Fibroblast of skin of left quadriceps (primary cell): ENCODE measurements at places on chromosomes 1 and 21.

DNA sequence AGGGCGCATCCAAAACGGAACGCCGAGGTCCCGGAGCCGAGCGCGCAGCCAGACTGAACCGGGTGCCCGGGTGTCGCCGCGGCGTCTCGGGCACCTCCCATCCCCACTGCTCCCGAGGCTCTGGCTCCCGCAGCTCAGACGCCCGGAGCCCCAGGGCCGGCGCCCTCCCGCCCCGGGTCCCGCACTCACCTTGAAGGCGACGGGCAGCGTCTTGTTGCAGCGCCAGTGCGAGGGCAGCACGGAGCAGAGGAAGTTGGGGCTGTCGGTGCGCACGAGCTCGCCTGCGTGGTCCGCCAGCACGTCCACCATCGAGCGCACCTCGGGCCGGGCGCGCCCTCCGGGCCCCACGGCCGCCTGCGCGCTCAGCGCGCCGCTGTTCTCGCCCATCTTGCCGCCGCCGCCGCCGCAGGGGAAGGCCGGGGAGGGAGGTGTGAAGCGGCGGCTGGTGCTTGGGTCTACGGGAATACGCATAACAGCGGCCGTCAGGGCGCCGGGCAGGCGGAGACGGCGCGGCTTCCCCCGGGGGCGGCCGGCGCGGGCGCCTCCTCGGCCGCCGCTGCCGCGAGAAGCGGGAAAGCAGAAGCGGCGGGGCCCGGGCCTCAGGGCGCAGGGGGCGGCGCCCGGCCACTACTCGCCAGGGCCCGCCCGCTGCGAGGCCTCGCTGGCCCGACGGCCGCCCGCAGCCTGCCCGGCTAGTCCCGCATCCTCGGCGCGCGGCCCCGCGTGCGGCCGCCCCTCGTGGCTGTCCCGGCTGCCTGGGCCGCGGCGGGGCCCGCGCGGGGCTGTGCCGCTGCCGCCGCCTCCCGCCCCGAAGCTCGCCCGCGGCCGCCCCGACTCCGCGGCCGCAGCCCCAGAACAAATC is 447 bp downstream of the RUNX3 start:
- DNase-seq = no peak

GRCh38 chr1:29812408-29813135 is 576.2 kb downstream of the PTPRU start:
- DNase-seq = no peak

GRCh38 chr1:162570718-162571117 is 9.2 kb downstream of the UAP1 start:
- DNase-seq = no peak

GRCh38 chr1:154501423-154502065 is 475 bp upstream of the TDRD10 start:
- no peak for DNase-seq

- no peak for DNase-seq
These were observed 1.6 kb downstream of the TRAF5 start for GRCh38 chr1:211328084-211328694.

DNA sequence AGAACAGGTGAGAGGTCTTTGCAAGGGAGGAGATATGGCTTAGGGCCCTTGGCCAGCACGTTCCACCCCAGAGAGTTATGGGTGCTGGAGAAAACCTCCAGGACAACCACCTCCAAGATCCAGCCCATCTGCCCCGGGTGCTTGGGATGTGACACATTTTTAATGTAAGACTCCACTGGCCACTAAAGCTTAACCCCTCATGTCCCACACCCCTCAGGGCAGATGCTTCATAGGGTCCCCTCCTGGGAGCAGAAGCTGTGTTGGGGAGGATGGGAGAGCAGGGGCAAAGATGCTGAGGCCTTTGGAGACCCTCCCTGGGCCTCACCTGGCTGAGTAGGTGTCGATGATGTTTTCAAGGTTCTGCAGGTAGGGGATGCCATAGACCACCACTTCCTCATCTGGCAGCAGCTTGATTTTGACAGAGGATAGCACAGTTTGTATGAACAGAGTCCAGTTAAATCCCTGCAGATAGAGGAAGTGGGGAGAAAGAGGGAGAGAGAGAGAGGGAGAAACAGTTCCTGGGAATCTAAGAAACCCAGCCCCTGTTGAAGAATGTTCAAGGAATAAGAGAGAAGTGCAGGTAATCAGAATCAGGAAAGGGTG is 11.9 kb downstream of the PRXL2B start:
- no peak for DNase-seq

GRCh38 chr1:232184561-232185530 is 445.1 kb downstream of the SIPA1L2 start:
- no peak for DNase-seq

GRCh38 chr1:225498549-225499136 is 70.8 kb upstream of the LBR start:
- DNase-seq = peak; percentile 51

GRCh38 chr1:30173560-30173959 is 549.8 kb downstream of the MATN1 start:
- DNase-seq = no peak

DNA sequence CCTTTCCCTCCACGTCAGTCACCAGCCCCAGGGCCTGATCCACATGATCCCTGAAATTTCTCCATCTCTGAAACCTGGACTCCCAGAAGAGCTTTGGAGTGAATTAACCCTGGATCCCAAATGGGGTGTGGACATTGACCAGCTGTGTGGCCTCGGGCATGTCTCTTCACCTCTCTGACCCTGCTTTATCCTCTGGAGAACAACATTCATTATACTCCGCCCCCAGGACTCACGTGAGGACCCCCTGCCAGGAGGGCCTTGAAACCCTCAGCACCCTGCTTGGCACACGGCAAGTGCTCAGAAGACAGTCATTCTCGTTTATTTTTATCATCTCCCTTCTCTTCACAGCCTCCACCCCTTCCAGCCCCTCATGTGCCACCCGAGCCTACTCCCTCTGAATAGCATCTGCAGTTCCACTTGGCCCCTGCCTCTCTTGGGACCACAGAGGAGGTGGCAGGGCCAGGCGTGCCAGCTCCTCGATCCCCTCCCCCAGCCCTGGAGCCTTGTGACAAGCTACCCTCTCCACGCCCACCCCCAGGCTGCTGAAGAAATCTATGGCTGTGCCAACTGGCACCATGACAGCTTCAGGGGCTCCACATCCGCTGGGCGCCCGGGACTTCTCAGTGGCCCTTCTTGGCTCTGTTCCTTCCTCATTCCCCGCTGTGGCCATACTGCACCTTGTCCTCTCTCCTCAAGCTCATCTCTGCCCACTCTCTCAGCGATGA is 18.0 kb downstream of the ADGRB2 start:
- no peak for DNase-seq

DNA sequence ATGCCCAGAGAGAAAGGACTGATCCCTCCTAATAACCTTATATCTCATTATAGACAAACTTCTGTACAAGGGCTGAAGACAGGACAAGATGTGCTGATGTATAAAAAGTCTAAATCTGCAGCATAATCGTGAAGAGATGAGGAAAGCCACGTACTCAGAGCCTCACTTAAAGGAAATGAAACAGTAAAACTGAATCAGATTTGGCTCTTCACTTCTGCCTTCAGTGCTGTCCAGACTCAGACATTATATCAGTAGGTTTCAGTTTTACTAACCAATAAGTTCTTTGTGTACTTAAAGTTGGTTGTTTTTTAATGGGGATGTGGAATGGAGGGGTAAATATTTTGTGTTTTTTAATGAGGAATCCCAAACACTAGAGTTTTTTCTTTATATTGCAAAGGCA is 45.3 kb upstream of the RGS1 start:
- no peak for DNase-seq

- DNase-seq = no peak
These were observed 22.4 kb downstream of the LPAR3 start for GRCh38 chr1:84870591-84870990.

DNA sequence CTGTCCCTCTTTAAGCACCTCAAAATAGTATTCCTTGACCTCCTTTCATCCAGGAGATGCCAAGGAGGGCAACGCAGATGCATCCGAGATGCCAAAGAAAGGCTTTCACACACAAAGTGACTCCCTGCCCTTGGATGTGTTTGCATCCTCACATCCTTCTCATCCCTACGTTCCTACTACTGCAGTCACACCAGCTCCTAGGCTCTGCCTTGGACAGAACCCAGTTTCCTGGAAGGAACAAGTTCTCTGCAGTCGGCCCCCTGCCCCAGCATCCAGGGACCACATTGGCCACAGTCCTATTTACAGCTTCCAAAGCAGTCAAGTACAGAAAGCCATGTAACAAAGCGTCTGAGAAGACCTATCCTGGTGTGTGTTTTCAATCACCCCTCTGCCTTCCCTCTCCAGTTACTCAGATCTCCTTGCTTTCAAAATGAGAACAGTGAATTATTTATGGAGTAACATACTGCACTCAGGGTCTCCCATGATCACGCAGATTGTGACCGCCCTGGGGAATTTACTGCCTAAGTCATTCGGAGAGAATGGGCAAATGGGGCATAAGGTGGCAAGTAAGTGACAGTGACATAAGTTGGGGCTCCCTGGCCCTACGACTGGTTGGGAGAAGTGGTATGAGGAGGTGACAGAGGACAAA is 21.8 kb upstream of the SRP9 start:
- no peak for DNase-seq
